ENCODE measurements at places on chromosomes 6 and 20.

DNA sequence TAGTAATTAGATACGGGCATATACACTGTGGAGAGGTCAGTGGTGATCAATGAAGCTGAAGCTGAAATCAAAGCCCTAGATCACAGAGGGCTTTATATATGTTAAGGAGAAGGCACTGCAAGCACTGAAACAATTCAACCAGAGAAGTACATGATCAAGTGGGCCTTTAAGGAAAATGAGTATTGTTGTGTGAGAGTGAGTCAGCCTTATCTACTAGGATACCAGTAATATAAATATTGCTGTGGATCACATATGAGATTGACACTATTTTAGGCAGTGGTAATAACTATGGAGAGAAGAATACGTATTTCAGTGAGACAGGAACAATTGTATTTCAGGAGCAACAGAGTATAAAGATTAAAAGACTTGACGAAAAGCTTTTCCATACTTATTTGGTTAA is 1172.2 kb upstream of the GJE1 start:
- no peak for DNase-seq

DNA sequence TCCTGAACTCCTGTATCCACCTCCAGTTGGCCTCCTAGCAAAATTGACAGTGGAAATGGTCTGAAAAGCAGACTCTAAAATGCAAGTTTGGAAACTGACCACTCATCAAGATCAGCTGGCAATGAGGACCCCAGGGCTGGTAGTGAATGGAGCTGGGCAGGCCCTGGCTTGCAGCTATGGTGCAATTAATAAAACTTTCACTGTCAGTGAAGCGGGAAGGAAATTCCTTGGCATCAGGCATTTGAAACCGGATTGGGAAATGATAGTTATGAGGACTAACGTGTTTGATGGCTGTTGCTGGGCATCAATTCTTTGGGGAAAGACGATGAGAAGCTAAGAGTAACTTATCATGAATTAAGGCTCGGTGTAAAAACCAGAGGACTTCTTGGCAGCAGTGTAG is 19.1 kb downstream of the SIRPB1 start:
- no peak for DNase-seq

GRCh38 chr6:144064402-144065212 is 30.8 kb downstream of the SF3B5 start:
- DNase-seq = peak; percentile 52

- no peak for DNase-seq
Observed at GRCh38 chr6:38480036-38480435, 159.7 kb downstream of the BTBD9 start.

DNA sequence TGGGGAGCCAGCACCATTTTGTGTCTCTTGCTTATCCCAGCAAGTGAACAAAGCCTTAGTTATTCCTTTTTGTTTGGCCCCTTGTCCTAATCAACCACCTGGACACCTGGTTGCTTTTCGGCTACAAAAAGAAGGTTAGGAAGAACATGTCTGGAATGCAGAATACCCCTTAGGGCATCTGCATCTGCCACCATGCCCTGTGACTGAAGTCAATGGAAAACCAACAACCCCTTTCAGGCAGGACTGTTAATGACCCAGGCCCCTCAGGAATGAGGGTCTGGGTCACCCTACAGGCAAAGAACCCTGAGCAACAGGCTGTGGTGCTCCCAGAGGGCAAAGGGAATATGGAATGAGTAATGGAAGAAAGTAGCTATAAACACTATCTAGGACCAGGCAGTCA is 78.5 kb downstream of the PDE10A start:
- no peak for DNase-seq

- DNase-seq = no peak
Observed at GRCh38 chr6:112352607-112353006, 5.5 kb downstream of the RFPL4B start.

DNA sequence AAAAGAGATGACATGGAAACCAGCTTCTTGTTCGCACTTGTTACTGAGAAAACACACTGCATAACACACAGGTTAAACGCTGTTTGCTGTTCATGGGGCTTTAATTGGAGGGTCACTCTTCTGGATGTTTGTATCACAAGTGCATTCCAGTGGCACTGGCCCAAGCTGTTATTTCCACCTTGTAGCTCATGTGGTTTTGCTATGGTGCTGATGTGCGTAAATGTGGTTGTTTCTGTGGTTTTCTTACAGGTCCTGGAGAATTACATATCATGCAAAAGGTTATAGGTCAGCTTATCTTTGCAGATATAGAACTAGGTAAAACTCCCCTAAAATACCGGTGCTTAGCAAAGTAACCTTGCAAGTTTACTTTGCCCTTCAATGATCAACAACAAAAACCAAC is 89.3 kb upstream of the AHI1 start:
- no peak for DNase-seq

GRCh38 chr20:21571841-21572690 is 58.2 kb upstream of the NKX2-2 start:
- DNase-seq = peak; percentile 9

DNA sequence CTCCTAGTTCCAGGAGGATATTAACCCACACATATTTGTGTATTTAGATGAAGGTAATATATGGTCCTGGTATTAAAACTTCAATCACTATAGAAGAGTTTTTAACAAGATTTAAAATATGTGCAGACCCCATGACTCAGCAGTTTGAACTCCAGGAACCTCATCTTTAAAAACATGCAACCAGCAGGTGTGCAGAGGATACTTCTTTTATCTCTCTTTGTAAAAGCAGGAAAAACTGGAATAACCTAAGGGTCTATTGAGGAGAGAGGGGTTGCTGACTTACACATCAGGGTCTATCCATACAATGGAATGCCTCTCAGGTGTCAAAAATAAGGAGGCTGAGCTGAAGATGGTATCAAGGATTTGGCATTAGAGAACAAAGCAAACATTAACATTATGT is 36.9 kb upstream of the TFAP2C start:
- no peak for DNase-seq

GRCh38 chr20:16262594-16262993 is 310.7 kb downstream of the KIF16B start:
- DNase-seq = no peak

DNA sequence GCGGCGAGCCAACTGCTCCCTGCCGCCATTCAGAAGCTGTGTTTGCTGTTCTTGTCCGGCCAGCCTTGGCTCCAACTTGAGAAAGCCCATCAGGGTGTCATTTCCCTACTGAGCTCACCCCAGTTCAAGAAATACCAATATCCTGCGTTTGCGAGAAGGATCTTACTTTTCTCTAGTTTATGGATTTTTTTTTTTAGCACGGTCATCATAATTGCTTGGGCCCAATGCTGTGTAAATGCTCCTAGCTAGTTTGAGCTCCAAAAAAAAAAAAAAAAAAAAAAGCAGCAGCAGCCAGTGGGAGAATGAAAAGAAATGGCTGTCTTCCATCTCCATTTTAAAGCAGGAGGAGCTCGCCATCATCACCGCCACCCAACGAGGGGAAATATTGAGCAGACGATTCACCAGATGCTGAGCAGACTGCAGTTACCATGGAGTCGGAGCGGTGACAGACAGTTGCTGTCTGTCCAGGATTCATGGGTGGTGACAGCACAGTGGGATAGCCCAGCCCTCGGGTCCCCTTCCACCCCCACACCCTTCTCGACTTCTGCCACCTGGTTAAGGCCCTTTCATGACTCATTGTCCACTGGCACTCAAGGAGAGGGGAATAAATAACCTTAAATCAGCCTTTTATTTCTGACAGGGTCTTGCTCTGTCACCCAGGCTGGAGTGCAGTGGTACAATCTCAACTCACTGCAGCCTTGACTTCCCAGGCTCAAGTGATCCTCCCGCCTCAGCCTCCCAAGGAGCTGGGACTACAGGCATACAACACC is 132.4 kb upstream of the SNX9 start:
- no peak for DNase-seq

GRCh38 chr6:8738951-8739350 is 303.6 kb upstream of the SLC35B3 start:
- DNase-seq = no peak

- no peak for DNase-seq
Observed at GRCh38 chr20:62374331-62375152, 7.4 kb upstream of the LAMA5 start.

Measured in memory B cell (primary cell).